ENCODE measurements at places on chromosomes 12 and 14.

DNA sequence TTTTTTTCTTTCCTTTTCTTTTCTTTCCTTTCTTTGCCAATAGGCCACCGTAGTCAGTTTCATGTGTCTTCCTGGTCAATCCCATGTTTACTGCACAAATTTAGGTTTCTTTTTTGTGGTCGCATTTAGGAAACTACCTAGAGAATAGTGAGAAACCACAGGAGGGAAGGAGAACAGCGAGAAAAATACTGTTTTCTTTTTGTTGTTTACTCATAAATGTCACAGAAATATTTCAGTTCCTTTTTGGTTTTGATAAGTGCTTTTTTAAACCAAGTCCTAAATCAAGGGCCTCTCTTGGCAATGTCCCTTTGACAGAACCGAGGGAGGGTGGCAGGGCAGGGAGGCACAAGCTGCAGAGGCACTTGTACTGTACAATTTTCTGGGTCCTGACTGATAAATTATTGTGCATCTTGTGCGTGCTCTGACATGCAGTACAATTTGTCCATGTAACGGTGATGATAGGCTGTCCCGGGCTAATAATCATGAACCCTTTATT, 326.1 kb downstream of the CACNA1C start:
- no peak for DNase-seq

GRCh38 chr12:48044396-48044795, 40.1 kb upstream of the COL2A1 start:
- no peak for DNase-seq

GRCh38 chr14:67831113-67831512, 11.5 kb downstream of the RAD51B start:
- DNase-seq = no peak

GRCh38 chr12:6626654-6627283, 9.0 kb downstream of the LPAR5 start:
- DNase-seq = no peak

DNA sequence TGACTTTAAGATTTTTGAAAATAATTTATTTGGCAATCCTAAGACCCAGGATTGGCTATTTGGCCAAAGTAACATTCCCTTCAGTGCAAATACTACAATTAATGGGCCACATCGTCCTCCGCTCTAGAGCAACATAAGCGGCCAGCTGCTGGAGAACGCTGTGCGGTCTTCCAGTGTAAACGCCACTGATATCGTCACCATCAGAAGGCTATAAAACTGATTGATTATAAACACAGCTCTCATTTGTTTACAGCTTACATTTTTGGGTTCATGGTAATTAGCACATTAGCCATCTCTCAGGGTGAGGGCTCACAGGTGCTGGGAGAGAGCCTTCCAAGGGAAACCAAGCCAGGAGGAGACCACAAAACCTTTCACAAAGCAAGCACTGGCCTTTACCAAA, 130.1 kb upstream of the BMP4 start:
- DNase-seq = no peak

DNA sequence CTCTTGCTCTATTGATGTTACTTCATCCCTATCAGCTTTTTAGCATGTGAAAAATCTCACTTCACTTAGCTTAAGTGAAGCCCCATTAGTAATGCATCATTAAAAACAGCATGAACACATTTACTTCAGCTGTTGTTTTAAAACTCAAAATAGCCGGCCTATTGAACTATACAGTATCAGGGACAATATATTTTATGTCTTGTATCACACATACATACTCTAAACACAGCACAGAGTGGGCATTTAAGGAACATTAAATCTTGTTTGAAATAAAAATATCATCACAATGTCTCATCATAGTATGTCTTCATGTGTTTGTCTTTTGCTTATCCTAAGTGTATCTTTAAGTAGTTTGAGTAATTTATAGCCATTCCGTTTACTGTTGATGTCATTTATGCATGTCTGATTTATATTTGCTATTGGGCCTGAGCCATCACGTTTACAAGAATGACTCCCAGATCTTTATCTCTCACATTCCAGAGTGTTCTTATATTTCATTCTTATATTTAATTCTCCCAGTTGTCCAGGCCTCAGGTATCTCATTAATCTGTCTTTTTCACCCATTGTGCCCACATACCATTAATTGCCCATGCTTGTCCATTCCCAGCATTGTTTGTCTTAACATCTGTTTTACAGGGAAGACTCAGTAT, 57.5 kb downstream of the ARHGAP5 start:
- no peak for DNase-seq

DNA sequence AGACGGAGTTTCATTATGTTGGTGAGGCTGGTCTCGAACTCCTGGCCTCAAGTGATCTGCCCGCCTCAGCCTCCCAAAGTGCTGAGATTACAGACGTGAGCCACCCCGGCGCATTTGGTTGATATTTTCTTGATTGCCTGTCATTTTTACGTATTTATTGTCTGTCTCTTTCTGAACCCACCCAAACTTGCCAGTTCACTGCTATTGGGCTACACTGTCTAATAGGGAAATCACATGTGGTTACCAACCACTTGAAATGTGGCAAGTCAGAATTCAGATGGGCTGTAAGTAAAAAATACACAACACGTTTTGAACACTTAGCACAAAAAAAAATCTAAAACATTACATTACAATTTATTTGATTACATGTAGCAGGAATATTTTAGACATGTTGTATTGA, 2.1 kb downstream of the WSB2 start:
- no peak for DNase-seq

GRCh38 chr14:64702493-64703394, 1.5 kb upstream of the PLEKHG3 start:
- DNase-seq = peak; percentile 92

- no peak for DNase-seq
Observed at GRCh38 chr14:75022655-75023054, 19.9 kb downstream of the EIF2B2 start.

DNA sequence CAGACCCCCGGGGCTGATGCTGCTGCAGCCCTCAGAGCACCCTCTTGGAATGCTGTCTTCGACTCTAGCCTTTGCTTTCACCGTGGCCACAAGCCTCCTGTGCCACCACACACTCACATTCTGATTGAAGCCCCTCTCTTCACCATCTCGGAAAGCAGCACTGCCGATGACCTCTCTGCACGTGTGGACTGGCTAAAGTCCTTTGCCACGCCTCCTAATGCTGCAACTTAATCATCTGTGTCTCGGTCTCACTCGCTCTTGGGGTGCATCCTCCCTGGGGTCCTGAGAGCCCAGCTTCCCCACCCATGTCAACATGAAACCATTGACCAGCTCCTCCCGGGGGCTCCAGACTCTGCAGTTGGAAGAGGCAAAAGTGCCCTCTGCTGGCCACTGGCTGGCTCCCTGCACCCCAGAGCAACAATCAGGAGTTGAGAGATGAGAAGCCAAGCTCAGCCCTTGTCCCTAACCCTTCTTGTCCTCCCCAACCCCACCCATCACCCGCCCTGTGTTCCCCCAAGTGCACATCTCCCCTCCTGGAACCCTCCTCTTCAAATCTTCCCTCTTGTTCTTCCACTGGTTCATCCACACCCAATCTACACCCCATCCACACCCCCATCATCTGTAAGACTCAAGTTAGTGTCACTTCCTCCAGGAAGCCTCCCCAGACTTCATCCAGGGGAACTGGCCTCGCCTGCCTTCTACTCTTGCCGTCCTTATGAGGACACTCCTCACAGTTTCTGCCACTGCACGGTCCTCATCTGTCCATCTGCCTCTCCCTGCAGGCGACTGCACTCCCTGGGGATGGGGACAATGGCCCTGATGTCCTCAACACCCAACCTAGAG, 23.6 kb upstream of the FAM181A start:
- no peak for DNase-seq

- DNase-seq = no peak
Observed at GRCh38 chr14:56195704-56196103, 77.5 kb downstream of the PELI2 start.

DNA sequence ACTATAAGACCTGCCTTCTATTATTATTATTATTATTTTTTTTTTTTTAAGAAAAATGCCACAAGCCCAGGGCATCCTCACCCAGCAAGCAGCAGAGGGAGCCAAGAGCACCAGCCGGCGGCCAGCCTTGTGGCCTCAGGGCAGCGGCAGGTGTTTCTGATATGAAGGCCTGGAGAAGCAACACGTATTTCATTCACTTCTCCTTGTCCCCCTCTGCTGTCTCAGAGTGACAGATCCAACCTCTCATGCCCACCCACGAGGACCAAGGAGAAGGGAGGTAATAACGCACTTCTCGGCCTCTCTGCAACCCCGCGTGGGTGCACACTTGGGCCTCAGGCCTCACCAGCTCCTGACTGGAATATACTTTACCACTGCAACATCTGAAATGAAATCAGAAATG, 25.4 kb downstream of the CDC42BPB start:
- DNase-seq = peak; percentile 30

DNA sequence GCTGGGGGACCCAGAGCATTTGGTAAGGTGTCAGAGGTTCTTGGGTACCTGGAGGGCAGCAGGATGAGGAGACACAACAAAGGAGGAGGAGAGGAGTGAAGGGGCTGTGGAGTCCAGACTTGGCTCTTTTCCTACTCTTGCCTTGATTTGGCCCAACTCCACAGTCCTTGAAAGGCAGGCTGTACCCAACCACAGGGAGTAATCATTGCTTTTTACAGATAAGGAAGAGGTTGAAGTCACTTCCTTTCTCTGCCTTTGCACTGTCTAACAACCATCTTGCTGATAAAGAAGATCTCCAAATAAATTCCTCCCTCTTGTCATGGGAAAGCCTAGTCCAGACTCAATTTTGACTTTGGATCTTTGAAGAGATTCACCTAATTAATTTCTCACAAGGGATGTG, 226.8 kb upstream of the HMGA2 start:
- no peak for DNase-seq

DNA sequence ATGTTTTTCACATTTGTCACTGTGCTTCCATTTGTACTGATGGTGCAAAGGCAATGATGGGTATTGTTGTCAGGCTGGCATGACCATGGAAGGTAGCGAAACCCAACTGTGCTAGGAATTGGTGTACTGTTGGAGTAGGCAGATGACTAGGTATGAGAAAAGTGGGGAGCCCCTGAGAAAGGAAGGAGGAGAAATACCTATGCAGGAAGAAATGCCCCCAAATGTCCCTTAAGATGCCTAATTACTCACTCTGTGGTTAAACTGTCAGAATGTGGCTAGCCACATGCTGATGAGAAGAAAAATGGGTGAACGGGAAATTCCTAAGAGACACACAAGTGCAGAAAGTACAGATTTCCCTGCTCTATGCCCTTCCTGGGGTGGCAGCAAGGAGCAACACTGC, 339.1 kb downstream of the TMEM132D start:
- DNase-seq = no peak

DNA sequence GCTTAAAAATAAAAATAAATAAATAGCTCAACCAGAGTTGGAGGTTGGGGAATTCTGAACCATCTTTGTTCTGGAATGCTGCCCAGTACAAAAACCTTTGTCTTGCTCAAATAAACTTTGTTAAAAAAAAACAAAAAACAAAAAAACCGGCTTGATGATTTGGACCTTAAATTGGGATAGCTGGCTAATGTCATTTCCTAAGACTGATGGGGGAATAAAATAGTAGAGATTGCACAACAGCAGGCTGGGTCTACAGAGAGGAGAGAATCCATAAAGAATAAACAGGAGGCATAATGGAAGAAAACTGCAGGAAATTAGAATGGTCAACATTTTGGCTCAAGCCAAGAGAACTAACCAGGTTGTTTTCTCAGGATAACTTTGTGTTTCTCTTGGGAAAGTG, 370.9 kb downstream of the AEBP2 start:
- no peak for DNase-seq

DNA sequence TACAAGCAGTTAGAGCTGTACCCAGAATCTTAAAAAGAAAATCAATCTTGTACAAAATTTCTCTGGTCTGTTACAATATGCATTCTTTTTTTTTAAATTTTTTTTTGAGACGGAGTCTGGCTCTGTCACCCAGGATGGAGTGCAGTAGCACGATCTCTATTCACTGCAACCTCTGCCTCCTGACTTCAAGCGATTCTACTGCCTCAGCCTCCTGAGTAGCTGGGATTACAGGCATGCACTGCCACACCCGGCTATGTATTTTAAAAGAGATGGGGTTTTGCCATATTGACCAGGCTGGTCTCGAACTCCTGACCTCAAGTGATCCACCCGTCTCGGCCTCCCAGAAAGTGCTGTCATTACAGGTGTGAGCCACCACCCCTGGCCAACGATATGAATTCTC, 4.1 kb downstream of the FBXO33 start:
- no peak for DNase-seq

- no peak for DNase-seq
Observed at GRCh38 chr12:26520109-26520508, 312.9 kb downstream of the ITPR2 start.

GRCh38 chr12:79020106-79020505, 155.5 kb downstream of the SYT1 start:
- no peak for DNase-seq

DNA sequence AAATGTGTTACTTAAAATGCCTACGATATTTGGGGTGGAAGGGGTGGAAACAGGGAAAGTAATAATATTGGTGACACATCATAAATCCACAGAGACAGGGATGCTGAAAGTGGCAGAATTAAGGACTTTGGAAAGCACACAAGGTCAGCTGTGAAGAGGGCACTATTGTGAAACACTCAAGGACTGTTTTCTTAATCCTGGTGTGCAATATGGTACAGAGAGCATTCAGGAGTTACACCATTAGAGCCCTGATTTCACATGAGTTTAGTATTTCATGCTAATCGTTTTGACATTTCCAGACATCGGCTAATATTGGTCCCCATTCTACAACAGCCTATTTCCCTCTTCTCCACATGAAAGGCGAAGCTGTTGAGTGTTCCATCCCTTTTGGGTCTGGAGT, 219.2 kb downstream of the MSRB3 start:
- DNase-seq = no peak

- DNase-seq = no peak
Observed at GRCh38 chr12:113996026-113996425, 29.9 kb upstream of the RBM19 start.

GRCh38 chr14:24231263-24232120, 675 bp downstream of the NEDD8 start:
- peak; percentile 76 for DNase-seq

GRCh38 chr12:6425590-6426531, 18.9 kb upstream of the CD27 start:
- DNase-seq = no peak

- DNase-seq = no peak
Observed at GRCh38 chr14:99571303-99571986, 32.6 kb downstream of the CCDC85C start.

GRCh38 chr14:85438001-85438400, 91.9 kb upstream of the FLRT2 start:
- DNase-seq = no peak
